Activated CD4-positive, CD25-positive, alpha-beta regulatory T cell treated with anti-CD3 and anti-CD28 coated beads, Interleukin-2, amount 50 U/mL, for 16 hours (primary cell): ENCODE measurements at places on chromosomes 2 and 18.

DNA sequence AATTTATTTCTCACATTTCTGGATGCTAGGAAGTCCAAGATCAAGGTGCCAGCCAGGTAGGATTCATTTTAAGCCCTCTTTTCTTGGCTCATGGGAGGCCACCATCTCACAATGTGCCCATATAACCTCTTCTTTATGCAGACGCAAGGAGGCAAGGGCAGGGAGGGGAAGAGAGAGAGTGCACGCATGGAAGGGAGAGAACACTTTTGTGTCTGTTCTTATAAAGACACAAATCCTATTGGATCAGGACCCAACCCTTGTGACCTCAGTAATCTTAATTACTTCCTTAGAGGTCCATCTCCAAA, 32.5 kb downstream of the CMPK2 start:
- no peak for DNase-seq

GRCh38 chr2:223644136-223644535, 42.0 kb upstream of the SCG2 start:
- DNase-seq: no peak

DNA sequence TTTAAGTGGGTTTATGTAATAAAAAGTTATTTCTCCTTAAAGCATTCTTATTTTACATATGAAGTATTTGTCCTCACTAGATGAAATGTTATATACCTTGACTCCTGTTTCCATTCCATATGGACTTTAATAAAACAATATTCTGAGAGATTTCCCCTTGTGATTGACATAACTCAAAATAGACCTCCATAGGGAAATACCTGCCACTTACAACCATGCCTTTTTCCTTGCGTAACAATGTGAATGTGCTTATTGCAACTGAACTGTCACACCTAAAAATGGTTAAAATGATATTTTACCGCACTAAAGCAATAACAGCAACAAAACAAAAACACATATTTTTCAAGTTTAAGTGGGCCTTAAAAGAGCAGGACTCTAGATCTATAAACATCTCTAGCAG, 70.3 kb upstream of the TGIF1 start:
- no peak for DNase-seq

DNA sequence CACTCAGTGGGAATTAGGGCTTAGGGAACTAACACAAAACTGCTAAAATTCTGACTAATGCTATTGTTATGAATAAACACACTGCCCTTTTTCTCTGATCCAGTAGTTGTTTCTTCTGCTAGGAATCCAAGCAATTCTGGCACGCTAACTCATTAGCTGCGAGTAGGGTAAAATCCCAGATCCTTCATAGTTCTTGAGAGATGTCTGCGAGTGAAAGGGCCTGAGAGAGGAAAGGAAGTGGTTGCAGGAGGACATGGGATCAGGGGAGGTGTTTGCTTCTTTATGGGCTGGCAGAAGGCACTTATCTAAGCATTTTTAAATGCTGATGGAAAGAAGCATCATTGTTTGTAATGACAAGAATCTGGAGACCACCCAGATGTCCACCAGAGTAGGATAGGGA, 9.4 kb downstream of the MAP3K19 start:
- no peak for DNase-seq

DNA sequence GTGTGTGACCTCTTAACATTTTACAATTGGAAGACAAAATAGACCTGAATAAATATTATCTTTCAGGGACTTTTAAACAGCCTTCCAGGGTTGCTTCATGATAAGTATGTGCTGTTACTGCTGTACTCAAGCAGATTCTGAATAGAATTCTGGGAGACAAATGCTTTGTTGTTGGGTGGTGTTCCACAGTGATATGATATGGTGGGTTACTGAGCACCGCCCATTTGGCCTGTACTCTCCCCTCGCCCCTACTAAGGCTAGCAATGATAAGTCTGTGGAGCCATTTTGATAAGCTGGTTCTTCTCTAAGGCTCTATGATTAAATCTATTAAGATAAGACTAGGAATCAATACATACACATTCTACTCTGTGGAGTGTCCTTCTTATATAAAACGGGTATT, 89.8 kb upstream of the ITGA4 start:
- no peak for DNase-seq

- DNase-seq: no peak
These were observed 214.6 kb downstream of the TSN start for GRCh38 chr2:121969766-121970639.

GRCh38 chr18:49238433-49239042, 221.9 kb downstream of the DYM start:
- DNase-seq: no peak

GRCh38 chr18:51193621-51194287, 3.7 kb downstream of the MEX3C start:
- DNase-seq: no peak

DNA sequence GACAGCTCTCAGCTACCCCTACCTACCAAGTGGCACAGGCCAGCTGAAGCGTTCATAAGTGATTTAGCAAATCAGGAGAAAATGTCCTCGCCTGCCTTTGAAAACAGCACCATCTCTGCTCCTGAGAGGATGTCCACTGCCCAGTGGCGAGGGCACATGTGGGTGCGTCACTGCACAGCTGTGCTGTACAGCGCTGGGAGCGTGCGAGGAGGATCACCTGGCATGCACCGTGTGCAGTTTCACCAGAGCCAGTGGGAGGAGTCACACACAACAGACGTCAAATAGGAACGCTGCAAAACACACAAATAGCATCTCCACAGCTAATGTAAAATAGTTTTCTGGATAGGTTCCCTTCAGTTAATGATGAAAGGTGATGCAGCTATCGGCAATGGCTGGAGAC, 154.1 kb downstream of the HDAC4 start:
- DNase-seq: no peak

DNA sequence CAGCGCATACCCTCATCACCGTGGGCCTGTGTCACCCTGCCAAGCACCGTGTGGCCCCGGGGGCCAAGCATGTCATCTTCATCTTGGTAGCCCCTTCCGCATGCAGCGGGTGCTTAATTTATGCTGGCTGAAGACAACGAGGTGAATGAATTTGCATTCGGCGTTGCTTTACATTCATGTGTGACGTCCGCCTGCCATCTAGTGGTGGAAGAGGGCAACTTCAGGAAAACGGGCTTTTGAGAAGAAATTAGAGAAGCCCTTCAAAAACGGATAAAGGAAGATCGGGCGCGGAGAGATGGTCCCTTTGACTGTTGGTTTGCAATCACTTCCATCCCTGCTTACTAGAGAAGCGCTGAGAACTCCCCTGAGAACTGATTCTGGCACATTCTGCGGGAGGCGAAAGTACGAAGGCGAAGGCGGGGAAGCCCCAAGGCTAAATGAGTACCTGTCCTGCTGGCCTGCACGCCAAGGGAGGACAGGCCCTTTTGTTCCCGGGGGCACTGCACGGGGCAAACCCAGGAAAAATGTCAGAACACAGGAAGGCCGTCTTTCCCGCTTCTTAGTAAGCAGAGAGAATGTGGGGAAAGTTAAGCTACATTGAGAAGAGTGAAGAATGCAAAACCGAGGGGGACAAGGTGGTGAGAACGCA, 145.9 kb downstream of the ZNF516 start:
- DNase-seq: peak; percentile 34

DNA sequence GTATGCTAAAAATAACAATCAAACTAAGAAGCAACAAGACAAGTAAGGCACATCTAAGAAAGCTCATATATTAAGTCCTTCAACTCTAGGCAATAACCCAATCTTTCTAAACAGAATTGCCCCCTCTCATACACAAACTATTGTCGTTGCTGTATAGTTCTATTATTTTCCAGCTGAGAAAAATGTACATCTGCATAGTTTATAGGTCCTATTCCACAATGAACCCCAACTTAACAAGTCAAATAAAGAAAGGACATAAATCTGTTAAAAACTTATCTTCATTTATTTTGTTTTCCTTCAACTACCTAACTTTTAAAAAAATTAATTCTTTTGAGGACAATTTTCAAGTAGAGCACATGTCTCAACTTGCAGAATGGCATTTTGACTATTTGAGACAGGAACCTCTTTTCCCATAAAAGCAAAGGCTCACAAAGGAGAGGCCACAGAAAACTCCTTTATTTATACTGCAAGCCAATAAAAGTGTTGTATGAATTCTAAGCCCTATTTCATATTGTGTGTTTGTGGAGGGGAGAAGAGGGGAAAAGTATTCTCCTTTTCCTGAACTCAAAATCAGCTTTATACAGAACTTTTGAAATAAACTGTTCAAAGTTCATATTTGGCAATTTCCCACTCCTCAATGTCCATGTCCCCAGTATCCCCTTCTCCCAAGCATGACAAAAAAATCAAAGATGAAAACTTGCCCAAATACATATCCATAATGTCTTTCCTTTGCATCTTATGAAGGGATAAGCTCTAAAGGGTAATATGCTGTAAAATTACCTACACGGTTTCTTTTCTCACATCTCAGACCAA, 37.4 kb downstream of the RTN4 start:
- no peak for DNase-seq
